ENCODE measurements at places on chromosomes 2 and 18. TPM values are rescaled to one million over a fixed set of nuclear protein-coding genes. Genes with fewer than 3 reads are reported as not detected.

DNA sequence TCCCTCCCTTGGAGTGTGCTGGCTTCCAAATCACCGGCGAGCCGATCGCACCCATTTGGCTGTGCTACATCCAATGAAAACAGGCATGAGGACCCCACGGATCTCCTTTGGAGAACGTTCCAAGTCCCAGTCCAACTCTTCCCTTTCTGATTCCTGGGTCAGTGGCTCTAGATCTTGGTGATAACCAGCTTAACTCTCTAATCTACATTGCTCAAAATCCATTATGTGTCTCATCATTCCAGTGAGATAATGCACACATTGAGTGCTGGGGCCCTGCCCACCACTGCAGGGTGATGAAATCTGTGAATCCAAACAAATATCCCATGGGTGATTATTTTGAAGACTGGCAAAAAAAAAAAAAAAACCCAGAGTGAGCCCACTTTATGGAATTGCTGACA lies 232.7 kb upstream of the COPS8 start:
- DNase-seq: no peak

- no peak for DNase-seq
Measured at GRCh38 chr2:47521666-47522285, 118.8 kb downstream of the MSH2 start.

GRCh38 chr2:98355881-98356280 lies 9.6 kb downstream of the CNGA3 start:
- no peak for DNase-seq

- DNase-seq: no peak
Measured at GRCh38 chr2:29314816-29315571, 199.8 kb downstream of the CLIP4 start.

GRCh38 chr18:22932885-22933205 lies 283 bp upstream of the RBBP8 start:
- DNase-seq: no peak

GRCh38 chr2:232913903-232914302 lies 43.8 kb downstream of the SNORC start:
- DNase-seq: no peak

CD226 gene
- 0.80 TPM for total RNA-seq

MROH2A gene
- 0.31 TPM for total RNA-seq

CD302 gene
- 5.2 TPM for total RNA-seq
